ENCODE measurements at places on chromosomes 3 and 15.
A peak's percentile ranks its signal among the peaks of the same experiment; 100 is the strongest.

DNA sequence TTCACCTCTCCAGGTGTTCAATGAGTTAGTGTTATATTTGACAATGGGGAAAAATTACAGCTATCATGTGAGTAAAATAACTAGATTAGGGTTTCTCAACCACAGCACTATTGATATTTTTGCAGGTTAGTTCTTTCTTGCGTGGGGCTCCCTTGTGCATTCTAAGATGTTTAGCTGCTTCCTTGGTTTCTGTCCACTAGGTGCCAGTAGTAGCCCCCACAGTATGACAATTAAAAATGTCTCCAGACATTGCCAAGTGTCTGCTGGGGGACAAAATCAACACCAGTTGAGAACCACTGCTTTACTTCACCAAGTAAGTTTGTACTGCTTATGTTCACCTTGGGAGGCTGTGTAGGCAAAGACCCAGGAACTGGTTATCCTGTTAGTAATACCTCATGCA, 618.7 kb downstream of the EDEM1 start:
- DNase-seq: no peak

DNA sequence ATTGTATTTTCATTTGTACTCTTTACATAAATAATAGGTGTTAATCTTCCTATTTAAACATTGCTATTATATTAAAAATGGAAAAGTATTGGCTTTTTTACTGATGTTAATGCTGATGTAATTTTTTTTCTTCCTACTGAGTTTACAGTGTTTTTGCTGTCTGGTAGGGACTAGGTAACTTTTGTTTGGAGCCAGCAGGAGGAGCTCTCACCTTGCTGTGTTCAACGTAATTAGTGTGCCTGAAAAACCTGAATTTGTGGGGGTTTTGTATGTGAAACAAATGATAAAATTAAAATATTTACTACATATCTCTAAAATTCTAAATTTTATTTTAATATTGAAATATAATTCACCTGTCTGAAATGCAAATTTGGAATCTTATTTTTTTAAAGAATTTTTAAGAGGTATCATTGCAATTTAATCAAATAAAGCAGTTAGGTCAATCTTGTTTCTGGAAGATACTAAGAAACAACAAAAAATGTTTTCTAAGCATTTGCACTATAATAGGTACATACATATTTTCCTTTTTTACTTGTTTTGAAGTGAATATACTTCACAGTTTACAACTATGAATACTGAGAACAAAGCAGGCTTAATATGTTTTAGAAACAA, 48.8 kb downstream of the EPHA6 start:
- no peak for DNase-seq

GRCh38 chr3:134314588-134315285, 59.5 kb downstream of the AMOTL2 start:
- no peak for DNase-seq

GRCh38 chr3:73509816-73510215, 114.9 kb downstream of the PDZRN3 start:
- DNase-seq: no peak

GRCh38 chr3:8536096-8537056, 34.8 kb downstream of the LMCD1 start:
- DNase-seq: no peak

- DNase-seq: no peak
Observed at GRCh38 chr15:56917652-56918045, 795 bp upstream of the TCF12 start.

- DNase-seq: no peak
Observed at GRCh38 chr3:147651107-147651778, 242.1 kb downstream of the ZIC1 start.

GRCh38 chr3:179076243-179077027, 4.8 kb upstream of the ZMAT3 start:
- no peak for DNase-seq

DNA sequence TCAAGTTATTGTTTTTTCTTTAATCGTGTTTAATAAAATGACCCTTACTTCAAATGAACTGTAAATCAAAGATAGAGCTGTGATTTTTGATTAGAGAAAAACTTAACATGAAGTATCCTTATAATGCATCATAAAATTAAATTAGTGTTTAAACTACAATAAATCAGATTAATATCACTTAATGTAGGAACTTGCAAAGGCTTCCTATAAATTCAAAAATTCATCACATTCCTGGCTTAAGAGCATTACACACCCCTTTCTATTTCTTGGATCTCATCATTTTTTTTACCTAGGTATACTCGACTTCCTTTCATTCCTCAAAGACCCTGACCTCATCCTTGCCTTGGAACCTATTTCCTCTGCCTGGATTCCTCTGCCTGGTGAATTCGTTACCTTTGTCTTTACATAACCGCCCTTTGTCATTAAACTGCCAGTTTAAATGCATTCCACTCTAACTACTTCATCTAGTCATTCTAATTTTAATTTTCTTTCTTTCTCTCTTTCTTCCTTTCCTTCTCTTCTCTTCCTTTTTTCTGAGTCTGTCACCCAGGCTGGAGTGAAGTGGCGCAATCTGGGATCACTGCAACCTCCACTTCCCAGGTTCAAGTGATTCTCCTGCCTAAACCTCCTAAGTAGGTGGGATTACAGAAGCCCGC, 1244.5 kb downstream of the OTOL1 start:
- DNase-seq: no peak

- no peak for DNase-seq
Observed at GRCh38 chr15:89521605-89522004, 25.2 kb upstream of the RHCG start.

GRCh38 chr3:113697500-113698090, 1.2 kb upstream of the USF3 start:
- no peak for DNase-seq

DNA sequence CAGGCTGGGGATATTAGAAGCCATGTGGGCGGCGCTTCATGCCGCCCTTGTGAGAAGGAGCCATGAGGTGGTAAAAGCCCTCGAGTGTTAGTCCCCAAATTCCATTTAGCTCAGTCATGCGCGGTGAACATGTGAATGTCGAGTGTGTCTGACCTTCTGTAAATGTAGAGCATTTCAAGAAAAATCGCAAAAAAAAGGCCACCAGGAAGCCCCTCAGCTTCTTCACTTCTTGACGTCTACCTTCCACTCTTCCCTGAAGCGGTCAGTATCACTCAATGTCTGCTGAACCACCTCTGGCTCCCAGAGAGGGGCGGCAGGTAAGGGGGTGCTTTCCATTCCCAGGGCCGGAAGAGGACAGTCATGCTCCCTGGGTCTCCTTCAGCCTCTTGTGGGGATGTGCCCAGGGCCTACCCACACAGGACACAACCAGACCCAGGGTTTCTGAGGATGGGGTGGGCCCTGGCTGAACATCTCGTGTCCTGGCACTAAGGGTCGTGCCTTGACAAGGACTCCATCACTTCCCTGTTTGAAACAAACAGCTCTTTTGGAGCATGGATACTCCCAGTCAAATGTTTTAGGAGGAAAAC, 274.9 kb downstream of the FAM43A start:
- DNase-seq: no peak

DNA sequence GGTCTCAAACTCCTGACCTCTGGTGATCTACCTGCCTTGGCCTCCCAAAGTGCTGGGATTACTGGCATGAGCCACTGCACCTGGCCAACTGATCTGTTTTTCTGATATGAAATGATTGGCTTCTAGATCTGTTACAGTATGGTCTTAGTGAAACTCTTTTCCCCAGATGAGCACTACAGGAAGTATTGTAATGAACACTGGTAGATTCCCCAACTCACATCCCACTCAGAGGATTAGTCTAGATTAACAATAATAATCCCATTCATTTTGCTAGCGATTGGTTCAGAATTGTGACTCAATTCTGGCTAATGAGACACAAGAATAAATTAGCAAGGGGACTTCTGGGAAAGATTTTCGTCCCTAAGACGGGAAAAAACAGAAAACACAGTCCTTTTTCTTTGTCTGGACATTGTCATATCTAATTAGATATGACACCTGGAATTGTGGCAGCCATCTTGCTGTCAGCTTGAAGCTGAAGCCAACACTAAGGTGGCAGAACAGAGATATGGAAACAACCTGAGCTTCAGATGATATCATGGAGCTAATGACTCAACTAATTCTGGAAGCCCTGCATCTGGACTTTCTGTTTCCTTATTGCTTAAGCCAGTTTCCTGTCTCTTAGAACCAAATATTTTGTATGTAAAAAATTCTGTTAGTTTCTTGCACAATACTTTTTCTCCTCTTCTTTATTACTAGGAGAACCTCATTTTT, 17.4 kb upstream of the NPTN start:
- no peak for DNase-seq

DNA sequence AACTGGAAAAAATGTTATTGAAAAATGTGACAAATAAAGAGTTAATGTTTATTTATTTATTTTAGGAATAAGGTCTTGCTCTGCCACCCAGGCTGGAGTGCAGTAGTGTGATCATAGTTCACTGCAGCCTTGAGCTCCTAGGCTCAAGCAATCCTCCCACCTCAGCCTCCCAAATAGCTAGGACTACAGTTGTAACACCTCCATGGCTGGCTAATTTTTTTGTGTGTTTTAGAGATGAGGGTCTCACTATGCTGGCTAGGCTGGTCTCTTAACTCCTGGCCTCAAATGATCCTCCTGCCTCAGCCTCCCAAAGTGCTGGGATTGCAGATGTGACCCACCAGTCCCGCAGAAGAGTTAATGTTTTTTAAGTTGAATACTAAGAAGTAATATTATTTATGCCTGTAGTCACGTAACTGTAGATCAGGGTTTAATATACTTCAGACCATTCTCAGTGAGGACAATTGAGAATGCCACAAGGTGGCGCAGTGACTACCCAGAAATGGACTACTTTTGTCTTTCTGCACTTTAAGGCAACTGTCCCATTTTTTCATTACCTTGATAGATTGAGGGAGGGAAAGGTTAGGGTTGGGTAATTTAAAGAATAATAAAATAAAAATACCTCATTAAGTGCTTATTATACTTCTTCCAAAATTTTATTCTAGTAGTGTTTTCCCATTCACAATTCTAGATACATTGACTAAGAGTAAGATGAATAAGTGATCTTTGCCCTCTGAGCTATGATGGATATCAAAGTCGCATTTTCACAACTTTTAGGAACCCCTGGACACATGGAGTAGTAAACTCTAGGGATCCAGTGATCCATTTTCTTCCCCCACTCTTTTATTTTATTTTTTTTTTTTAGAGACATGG, 6.0 kb downstream of the MUC13 start:
- peak; percentile 35 for DNase-seq

DNA sequence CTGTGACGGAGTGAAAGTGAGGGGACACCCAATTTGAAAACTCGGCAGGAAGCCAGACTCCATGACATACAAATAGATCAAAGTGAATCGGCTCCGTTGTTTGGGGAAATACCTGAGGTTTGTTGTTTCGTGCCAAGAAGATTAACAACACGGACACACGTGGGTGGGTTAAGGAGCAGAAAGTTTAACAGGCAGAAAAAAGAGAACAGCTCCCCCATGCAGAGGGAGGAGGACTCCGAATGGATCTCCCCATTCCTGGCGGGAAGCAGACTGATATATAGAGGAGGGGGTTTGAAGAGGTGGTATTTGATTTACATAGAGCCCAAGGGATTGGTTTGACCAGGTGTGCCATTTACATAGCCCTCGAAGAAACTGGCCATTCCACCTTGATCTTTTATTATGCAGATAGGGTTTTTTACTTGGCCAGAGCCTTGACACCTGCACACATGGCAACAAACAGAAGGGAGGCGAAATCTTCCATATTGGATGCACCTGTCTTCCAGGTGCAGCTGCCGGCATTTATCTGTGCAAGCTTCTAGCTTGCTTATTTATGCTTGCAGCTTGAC, 4.8 kb upstream of the SACM1L start:
- DNase-seq: no peak

- DNase-seq: no peak
Observed at GRCh38 chr3:113377158-113377557, 64.1 kb downstream of the CFAP44 start.

DNA sequence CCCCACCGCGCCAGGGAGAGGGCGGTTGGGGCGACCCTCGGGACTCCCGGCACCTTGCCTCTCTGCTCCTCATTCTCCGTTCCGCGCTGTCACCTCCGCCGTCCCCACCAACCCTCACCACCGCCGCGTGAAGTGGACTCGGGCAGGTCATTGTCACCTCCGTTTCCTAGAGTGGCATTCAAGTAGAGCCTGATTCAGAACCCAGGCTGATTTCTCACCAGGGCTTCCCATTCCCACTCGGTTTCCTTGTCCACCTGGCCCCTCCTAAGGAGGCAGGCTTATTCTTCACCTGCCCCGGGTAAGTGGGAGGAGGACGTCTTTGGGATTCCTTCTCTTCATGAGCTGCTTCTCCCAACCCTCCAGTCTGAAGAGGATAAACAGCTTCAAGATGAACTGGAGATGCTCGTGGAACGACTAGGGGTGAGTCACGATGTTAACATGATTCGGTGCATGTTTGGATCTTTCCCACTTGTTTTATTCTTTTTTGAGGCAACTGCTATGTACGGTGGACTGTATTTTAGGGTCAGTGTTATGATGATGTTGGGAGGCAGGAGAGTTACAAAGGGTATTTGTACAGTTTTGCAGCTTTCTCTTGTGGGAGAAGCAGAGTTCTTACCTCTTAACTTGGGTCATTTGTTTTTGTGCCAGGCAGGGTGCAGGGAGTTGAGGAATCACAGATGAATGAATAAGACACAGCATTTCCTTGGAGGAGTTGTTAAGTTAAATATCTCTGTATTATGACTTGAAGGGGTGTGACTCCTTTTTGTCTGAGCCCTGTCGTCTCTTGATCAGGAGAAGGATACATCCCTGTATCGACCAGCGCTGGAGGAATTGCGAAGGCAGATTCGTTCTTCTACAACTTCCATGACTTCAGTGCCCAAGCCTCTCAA, 692 bp downstream of the PSMD2 start:
- no peak for DNase-seq

DNA sequence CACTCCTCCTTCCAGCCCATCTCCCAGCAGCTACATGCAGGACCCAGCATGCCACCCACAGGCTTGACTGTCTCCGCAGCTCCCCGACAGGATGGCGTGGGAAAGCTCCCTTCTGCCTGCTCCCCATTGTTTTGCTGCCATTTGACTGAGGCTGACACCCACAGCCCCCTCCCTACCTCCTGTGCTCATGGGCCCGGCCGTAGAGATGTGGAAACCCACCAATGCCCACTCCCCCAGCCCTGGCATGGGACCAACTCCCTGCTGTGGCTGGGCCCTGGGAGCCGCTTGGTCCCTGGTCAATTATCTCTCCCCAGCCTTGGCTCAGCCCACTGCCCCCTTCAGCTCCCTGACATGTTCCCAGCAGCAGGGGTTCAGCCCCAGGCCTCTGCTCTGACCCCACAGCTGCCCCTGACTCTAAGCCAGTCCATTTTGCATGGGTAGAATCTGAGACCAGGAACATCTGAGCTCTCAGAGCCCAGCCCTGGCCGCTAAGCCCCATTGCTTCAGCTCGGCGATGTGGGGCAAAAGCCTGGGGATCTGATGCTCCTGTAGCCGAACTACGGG, 8.2 kb downstream of the C3orf22 start:
- no peak for DNase-seq

- DNase-seq: no peak
Observed at GRCh38 chr3:8622873-8623691, 21.5 kb downstream of the SSUH2 start.

DNA sequence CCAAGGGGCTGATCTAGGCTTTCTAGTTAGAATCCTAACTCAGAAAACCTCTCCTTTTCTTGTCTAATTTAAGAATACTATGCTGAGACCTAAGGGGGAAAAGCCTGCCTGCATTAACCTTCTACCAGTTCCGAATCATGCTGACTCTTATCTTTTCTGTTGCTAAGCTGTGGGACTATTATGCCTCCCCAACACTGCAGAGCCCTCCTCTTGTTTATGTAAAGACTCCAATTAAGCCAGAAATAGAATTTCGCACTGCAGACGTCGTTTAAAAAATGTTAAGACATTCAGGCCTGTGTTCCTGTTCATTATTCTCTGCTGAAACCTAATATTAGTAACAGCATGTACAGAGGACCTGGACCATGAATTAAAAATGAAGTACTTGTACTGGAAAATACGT, 310.6 kb upstream of the ATP11B start:
- no peak for DNase-seq

Measured in activated CD8-positive, alpha-beta memory T cell treated with anti-CD3 and anti-CD28 coated beads for 4 hours (primary cell).